Psoas muscle (tissue), 8 donors: ENCODE measurements at places on chromosomes 6 and 20. TPM values are rescaled to one million over a fixed set of nuclear protein-coding genes. Genes with fewer than 3 reads are reported as not detected.

GRCh38 chr6:162478192-162478671 lies 249.3 kb downstream of the PRKN start:
- no peak overlapping the region for H3K4me3 ChIP-seq
- no peaks in the 10 kb centered on the region for H3K27me3 ChIP-seq
- H3K27ac ChIP-seq = no peak overlapping the region
- no peaks in the 10 kb centered on the region for H3K4me1 ChIP-seq
- no peak for DNase-seq

- no peak for DNase-seq
- no peaks in the 10 kb centered on the region for H3K27me3 ChIP-seq
- H3K4me3 ChIP-seq = no peak overlapping the region
- H3K4me1 ChIP-seq = no peaks in the 10 kb centered on the region
Observed at GRCh38 chr6:72042088-72042487, 155.7 kb downstream of the RIMS1 start.

GRCh38 chr6:44630125-44631028 lies 242.9 kb downstream of the CDC5L start:
- H3K27ac ChIP-seq = no peak overlapping the region
- no peaks in the 10 kb centered on the region for H3K27me3 ChIP-seq
- no peaks in the 10 kb centered on the region for H3K4me1 ChIP-seq
- DNase-seq = no peak
- no peaks in the 10 kb centered on the region for H3K36me3 ChIP-seq

ZBP1 gene
- polyA plus RNA-seq = 0.20 TPM

ACTL10 gene
- 0.04 TPM for polyA plus RNA-seq

OPRL1 gene
- 0.08 TPM for polyA plus RNA-seq

DNA sequence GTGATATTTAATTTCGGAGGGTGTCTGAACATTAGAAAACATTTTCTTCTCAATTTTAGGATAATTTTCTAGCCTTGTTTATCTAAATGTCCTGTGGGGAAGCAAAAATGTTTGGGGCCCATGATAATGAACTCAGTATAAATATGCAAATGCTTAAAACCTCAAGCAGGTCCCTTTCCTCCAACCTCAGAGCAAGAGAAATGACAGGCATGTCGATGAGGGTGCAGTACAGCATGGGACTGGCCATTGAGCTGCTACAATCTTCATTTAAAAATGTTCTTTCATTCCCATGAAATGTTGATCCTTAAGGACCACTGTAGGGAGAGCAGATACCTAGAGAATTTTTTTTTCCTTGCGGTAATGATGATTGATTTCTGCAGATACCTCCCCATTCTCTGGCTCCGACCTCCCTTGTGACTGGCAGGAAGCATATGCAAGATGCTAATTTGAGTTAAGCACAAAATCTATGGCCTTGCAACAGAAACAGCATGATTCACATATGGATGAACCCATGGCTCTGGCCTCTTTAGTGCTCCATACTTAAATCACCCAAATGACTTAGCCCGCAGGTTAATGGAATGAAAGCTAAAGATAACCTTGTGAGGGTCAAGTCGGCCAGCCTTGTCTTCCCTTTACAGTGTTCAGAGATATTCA lies 243.3 kb downstream of the SOX4 start:
- DNase-seq = no peak
- H3K4me3 ChIP-seq = no peak overlapping the region
- no peaks in the 10 kb centered on the region for H3K36me3 ChIP-seq

SPATA25 gene
- polyA plus RNA-seq = 2.7 TPM

GPSM3 gene
- polyA plus RNA-seq = 2.6 TPM

EGFL8 gene
- 2.1 TPM for polyA plus RNA-seq

DNA sequence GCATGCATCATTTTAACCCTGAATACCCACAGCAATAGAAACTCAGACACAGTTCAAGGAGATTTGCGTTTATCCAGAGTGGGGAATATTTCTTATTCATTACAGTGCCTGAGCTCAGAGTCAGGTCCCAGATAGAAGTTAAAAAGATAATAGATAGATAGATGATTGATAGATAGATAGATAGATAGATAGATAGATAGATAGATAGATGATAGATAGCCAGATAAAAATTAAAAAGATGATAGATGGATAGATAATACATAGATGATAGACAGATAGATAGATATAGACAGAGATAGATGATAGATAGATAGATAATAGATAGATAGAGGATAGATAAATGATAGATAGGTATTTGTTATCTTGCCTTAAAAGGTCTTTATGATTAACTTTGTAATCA lies 184.7 kb downstream of the MYLK4 start:
- no peak overlapping the region for H3K4me3 ChIP-seq
- H3K4me1 ChIP-seq = no peaks in the 10 kb centered on the region
- DNase-seq = no peak
- H3K36me3 ChIP-seq = no peaks in the 10 kb centered on the region
- no peak overlapping the region for H3K27ac ChIP-seq
- H3K27me3 ChIP-seq = no peaks in the 10 kb centered on the region

DNA sequence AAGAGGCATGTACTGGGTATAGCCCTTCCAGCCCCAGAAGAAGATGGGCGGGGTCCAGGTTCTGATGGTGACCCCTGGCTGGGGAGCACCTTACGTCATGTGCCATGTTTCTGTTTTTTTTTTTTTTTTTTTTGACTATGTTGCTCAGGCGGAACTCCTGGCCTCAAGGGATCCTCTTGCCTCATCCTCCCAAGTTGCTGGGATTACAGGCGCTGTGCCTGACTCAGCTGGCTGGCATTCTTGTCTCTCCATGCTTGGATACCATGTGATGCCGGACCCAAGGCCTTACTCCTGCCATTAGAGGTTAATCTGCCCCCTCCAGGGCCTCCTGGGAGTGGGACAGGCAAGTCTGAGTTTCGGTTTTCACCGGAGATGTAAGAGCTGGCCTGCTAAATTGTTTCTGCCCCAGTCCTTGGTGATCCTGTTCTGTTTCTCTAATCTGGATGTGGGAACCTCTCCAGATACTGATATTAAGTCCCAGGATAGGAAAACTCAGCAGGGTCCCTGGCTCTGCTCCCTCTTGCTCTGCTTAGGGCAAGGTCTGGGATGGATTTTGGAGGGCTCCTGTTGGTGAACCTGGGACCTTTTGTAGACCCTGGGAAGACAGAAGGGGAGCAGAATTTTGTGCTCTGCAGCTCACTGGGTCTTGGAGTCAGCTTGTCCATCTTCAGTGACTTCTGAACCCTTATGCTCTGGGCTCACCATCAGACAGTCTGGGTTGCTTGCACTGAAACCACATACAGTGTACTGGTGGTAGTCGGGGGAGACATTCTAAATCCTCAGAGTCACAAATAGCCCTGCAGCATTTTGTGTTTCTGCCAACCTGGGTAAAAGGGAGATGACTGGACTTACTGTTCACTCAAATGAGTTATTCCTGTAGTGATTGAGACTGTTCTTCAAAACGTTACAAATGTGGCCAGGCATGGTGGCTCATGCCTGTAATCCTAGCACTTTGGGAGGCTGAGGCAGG lies 45.1 kb downstream of the PTK7 start:
- no peak overlapping the region for H3K4me3 ChIP-seq
- H3K27ac ChIP-seq = peak overlapping the region; percentile 30
- no peaks in the 10 kb centered on the region for H3K27me3 ChIP-seq
- no peaks in the 10 kb centered on the region for H3K4me1 ChIP-seq
- peak; percentile 86 for DNase-seq

- no peak for DNase-seq
- no peaks in the 10 kb centered on the region for H3K36me3 ChIP-seq
- H3K4me3 ChIP-seq = no peak overlapping the region
- H3K27ac ChIP-seq = no peak overlapping the region
Observed at GRCh38 chr6:135555550-135555949, 58.0 kb upstream of the AHI1 start.

MARCKS gene
- polyA plus RNA-seq = 6.3 TPM

UCKL1 gene
- 40.5 TPM for polyA plus RNA-seq

DNA sequence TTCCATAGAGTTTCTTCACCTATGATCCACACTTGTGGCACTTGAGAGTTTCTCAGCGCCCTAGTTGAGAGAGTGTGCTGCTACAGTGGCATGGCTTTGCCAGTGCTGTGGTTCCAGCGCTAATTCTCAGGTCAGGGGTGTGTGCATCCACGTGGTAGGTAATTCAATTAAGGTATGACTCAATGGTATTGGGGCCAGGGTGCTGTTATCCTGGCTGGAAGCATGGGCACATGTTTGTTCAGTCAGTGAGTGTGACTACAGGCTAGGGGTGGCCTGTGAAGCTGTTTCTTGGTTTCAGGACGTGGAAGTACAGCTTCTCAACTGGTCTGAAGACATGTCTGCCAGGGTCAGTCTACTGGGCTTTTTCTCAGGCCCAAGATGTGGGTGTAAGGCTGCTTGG lies 3.0 kb upstream of the SEMG2 start:
- H3K4me1 ChIP-seq = no peaks in the 10 kb centered on the region
- DNase-seq = no peak
- H3K27me3 ChIP-seq = no peaks in the 10 kb centered on the region
- H3K27ac ChIP-seq = no peak overlapping the region
- no peaks in the 10 kb centered on the region for H3K36me3 ChIP-seq

STMND1 gene
- not detected for polyA plus RNA-seq

GRCh38 chr6:104409913-104410312 lies 449.8 kb downstream of the HACE1 start:
- no peak overlapping the region for H3K27ac ChIP-seq
- H3K4me1 ChIP-seq = no peaks in the 10 kb centered on the region
- no peak overlapping the region for H3K4me3 ChIP-seq
- H3K27me3 ChIP-seq = no peaks in the 10 kb centered on the region
- DNase-seq = no peak
- no peaks in the 10 kb centered on the region for H3K36me3 ChIP-seq

DNA sequence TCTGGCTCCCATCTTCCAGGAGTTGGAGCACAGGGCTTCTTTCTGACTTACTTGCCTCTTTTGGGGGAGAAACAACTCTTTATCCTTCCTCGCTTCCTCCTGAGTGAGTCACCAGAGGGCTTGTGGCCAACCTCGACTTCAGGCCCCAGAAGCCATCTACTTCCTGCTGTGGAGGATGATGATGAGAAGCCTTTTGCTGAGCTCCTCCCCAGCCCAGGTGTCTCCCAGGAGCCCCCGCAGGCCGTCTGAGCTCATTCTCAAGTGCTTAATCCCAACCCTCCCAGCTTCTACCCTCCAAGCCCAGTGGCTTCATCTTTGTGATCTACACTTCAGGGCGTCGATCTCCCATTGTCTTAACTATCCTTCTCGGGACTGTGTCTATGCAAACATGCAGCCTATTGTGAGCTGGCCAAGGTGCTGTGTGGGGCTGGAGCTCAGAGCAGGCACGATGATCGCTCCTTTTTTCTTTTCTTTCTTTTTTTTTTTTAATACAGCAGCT lies 27.9 kb downstream of the SDCBP2 start:
- no peak overlapping the region for H3K27ac ChIP-seq
- no peaks in the 10 kb centered on the region for H3K4me1 ChIP-seq
- peak; percentile 26 for DNase-seq
- H3K36me3 ChIP-seq = peaks cover 11% of the 10 kb centered on the region

GRCh38 chr6:36130667-36131510 lies 576 bp downstream of the MAPK13 start:
- H3K27ac ChIP-seq = no peak overlapping the region
- H3K4me1 ChIP-seq = peaks cover 3% of the 10 kb centered on the region
- H3K27me3 ChIP-seq = peaks cover 4% of the 10 kb centered on the region

DNA sequence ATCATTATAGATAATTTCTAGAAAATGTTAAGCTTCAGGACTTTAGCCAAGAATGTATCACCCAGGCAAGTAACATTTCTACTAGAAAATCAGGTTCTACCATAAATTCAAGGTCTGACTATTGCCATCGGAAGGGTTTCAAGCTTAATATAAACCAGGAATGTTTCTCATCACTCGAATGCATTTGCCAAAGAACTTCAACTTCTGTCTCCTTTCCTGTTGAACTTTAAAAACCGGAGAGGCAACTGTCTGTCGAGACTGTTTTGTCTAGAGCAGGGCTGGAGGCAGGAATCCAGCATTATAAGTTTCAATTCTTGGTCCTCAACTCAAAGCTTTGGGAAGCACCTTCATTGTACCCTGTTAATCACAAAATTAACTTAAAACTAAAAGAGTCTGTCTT lies 264.7 kb downstream of the ZNF217 start:
- no peaks in the 10 kb centered on the region for H3K27me3 ChIP-seq
- DNase-seq = no peak
- no peak overlapping the region for H3K4me3 ChIP-seq

AVP gene
- not detected for polyA plus RNA-seq

- H3K4me3 ChIP-seq = no peak overlapping the region
- no peaks in the 10 kb centered on the region for H3K36me3 ChIP-seq
- no peak for DNase-seq
- peak overlapping the region; percentile 31 for H3K27ac ChIP-seq
- H3K27me3 ChIP-seq = no peaks in the 10 kb centered on the region
Observed at GRCh38 chr6:111685058-111685457, 79.4 kb upstream of the TRAF3IP2 start.

GRCh38 chr20:62589150-62589498 lies 53.2 kb upstream of the SLCO4A1 start:
- no peak overlapping the region for H3K4me3 ChIP-seq
- no peaks in the 10 kb centered on the region for H3K36me3 ChIP-seq

COL9A1 gene
- polyA plus RNA-seq = 0.10 TPM

- no peak overlapping the region for H3K27ac ChIP-seq
- no peak for DNase-seq
- H3K27me3 ChIP-seq = peaks cover 2% of the 10 kb centered on the region
Observed at GRCh38 chr6:170057961-170058877, 232.7 kb downstream of the DLL1 start.

DNA sequence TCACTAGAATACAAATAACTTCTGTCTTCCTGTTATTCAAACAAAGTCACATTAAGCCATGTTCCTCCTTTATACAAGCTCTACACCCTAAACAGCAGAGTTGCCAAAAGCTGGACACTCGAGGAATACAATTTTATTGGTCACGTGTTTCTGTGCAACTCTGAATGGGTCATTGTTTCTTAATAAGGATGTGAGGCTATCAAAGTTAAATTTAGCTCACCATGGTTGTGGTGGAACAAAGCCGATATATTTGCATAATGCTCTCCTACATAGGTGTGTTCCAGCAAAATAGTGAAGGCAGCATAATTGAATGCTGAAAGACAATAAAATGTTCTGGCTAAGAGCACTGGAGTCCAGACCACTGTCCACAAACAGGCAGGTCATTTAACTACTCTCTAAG lies 36.9 kb upstream of the CD2AP start:
- no peak overlapping the region for H3K4me3 ChIP-seq
- no peak overlapping the region for H3K27ac ChIP-seq
- no peak for DNase-seq
- no peaks in the 10 kb centered on the region for H3K36me3 ChIP-seq

- no peak for DNase-seq
- no peaks in the 10 kb centered on the region for H3K4me1 ChIP-seq
- no peak overlapping the region for H3K4me3 ChIP-seq
- no peaks in the 10 kb centered on the region for H3K27me3 ChIP-seq
- H3K36me3 ChIP-seq = no peaks in the 10 kb centered on the region
Observed at GRCh38 chr6:130118236-130118635, 99.9 kb downstream of the L3MBTL3 start.

DNA sequence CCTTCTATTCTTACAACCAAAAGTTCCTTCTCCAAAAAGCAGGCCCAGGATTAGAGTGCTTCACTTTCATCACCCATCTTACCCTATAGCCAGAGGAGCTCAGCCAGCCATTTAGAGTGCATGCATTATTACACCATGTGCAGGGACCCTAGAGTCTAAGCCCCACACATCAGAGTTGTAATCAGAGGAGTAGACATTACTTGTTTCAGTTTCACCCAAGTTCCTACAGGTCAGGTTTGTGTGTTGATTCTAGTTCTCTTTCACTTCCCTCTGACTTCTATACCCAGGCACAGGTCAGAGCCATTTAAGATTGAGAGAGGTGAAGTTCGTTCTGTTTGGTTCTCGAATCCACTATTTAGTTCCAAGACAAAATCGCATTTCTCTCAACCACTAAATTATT lies 16.3 kb upstream of the ARFGEF3 start:
- H3K4me3 ChIP-seq = no peak overlapping the region
- H3K27me3 ChIP-seq = no peaks in the 10 kb centered on the region
- no peak for DNase-seq
- H3K4me1 ChIP-seq = no peaks in the 10 kb centered on the region
